ENCODE measurements at places on chromosomes 4 and X.

- DNase-seq: no peak
Observed at GRCh38 chr4:1048773-1049590, 37.6 kb downstream of the FGFRL1 start.

GRCh38 chrX:109760209-109760921 is 27.3 kb upstream of the ACSL4 start:
- DNase-seq: no peak

DNA sequence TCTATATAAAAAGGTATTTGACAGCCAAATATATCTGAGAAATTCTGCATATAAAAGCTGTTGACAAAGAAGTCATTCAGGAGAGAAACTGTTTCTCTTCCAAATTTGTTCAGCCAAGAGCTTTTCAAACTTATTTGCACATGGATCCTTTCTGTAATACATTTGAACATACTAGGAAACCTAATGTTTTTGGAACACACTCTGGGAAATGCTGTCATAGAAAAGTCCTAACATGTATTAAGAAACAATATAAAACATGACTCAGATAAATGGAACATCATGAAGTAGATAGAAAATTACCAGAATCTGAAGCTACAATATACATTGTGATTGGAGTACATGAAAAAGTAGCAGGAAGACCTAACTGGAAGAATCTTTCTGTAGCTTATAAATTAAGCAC is 781.5 kb upstream of the EPHA5 start:
- DNase-seq: no peak

- no peak for DNase-seq
Observed at GRCh38 chr4:94813221-94813620, 55.5 kb downstream of the BMPR1B start.

DNA sequence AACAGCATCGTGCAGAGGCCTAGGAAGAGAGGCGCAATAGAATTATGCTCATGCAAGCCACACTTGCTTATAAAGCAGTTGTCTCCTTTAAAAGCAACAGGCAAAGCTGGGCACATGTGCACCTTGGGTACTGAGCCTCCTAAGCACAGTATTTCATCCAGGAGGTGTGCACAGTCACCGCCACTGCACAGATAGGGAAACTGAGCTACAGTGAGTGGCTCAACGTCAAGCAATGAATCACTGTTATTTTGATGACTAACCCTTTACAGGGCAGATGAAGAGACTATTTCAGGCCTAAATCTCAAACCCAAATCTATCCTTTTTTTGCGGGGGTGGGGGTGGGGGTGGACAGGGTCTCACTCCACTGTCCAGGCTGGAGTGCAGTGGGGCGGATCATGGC is 42.3 kb downstream of the BCOR start:
- no peak for DNase-seq

DNA sequence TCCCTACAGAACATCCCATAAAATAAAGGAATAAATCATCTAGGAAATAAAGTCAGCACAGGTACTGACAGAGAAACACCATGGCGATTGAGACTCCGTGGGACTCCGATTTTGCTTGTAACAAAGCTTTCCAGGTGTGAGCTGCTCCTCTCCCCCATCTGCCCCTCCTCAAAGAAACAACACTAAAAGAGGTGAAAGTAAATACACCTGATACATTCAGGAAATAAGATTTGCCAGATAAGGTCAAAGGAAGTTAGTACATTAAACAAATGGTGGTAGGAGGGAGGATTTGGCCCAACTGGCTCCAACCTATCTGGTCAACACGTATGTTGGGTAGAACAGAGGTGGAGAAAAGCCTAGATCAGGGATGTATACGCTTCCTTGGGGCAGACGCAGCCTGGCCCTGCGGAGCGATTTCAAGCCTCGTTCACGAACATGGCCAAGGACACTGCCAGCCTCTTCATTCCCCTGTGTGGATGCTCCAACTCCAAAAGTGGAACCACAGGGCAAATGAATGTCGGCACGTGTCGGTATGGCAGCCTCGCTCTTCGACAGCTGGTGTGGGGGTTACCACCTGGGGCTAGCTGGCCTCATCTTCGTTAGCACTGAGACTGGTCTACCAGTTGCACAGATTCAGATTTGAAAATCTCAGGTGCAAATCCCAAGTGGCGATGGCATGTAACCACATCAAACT is 162.5 kb downstream of the AFAP1 start:
- DNase-seq: no peak

GRCh38 chr4:54574500-54574899 is 83.3 kb upstream of the KIT start:
- no peak for DNase-seq
